ENCODE measurements at places on chromosomes 13 and 19. TPM values are rescaled to one million over a fixed set of nuclear protein-coding genes. Genes with fewer than 3 reads are reported as not detected.

The ZNF20 gene
- total RNA-seq = 2.6 TPM

The ZIK1 gene
- 0.38 TPM for total RNA-seq

DNA sequence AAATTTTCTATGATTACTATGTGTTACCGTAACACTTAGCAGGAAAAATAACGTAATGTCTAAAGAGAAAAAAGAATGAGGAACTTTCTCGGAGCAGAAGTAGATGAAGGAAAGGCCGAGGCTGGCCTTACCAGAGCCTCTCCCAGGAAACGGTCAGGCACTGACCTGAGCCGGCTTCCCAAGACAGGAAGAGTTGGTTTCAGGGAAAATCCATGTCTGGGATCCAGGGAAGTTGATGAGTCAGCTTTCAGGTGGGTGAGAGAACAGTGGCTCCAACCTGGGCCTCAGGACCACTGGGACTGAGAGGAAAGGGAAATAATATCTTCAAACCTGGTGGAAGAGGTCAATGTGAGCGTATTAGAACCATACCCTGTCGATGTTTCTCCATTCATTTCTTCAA, 93.3 kb upstream of the UBL3 start:
- H3K36me3 ChIP-seq = no peaks in the 10 kb centered on the region
- H3K4me1 ChIP-seq = peaks cover 2% of the 10 kb centered on the region
- H3K27me3 ChIP-seq = no peaks in the 10 kb centered on the region
- no peak overlapping the region for H3K27ac ChIP-seq
- H3K4me3 ChIP-seq = no peak overlapping the region

DNA sequence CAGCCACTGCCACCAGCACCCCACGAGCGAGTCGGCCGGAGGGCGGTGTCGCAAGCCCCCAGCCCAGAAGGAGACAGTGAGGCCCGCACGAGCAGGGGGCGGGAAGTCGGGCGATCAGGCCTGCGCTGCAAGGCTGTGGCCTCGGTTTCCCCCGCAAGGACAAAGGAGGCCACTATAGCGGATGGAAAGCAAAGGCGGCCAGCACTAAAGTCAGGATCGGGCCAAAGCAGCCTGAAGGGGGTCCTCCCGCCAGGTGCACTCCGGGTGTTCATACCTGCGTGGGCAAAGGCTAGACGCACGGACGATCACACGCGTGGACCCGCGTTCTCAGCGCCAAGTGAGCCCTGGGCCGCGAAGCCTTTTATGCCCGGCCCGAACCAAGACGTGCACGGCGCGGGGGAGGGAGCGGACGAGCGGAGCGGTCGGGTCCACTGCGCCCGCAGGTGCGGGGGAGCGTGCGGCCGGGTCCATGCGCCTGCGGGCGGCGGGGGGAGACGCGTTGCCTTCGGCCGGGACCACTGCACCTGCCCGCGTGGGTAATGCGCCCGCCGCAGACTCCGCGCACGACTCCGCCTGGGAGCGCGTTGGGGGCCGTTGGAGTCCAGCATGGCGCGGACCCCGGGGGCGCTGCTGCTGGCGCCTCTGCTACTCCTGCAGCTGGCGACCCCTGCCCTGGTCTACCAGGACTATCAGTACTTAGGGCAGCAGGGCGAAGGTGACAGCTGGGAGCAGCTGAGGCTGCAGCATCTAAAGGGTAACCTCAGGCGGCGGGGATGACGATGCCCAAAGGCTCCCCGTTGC, at the start of the genes PRDX2 and THSD8:
TSS of gene PRDX2 (minus strand) at position 335 of the 801 bp plus-strand sequence. CDS start 539 bp downstream, outside the sequence.
TSS of gene THSD8 (plus strand) at position 604 of the 801 bp plus-strand sequence. CDS start at position 607, 3 bp downstream.
- no peaks in the 10 kb centered on the region for H3K27me3 ChIP-seq
- H3K27ac ChIP-seq = peak within 1 kb of the TSS; percentile 85
- H3K36me3 ChIP-seq = no peaks in the 10 kb centered on the region
- H3K4me3 ChIP-seq = peak within 1 kb of the TSS; percentile 91
- H3K4me1 ChIP-seq = peaks cover 45% of the 10 kb centered on the region
- no peak for DNase-seq

DNA sequence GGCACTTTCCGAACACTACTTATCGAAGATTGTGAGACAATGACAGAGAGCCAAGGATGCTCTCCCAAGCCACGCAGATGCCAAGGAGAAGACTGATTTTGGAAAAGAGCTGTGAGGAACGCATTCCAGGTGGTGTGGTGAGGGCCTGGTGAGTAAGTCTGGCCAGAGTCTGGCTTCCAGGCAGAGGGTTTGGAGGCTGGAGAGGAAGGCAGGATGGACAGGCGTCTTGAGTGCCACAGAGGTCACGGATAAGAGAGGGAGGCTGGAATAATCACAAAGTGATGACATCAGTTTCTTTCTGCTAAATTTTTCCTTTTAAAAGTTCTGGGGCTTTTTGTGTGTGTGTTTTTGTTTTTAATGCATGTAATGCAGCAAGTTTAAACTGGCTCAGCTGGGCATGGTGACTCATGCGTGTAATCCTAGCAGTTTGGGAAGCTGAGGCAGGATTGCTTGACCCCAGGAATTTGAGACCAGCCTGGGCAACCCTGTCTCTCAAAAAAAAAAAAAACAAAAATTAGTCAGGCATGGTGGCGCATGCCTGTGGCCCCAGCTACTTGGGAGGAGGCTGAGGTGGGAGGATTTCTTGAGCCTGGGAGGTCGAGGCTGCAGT, 235.1 kb downstream of the NALCN start:
- no peaks in the 10 kb centered on the region for H3K36me3 ChIP-seq
- DNase-seq = no peak
- H3K27me3 ChIP-seq = no peaks in the 10 kb centered on the region
- no peaks in the 10 kb centered on the region for H3K4me1 ChIP-seq
- H3K4me3 ChIP-seq = no peak overlapping the region
- H3K27ac ChIP-seq = no peak overlapping the region

DNA sequence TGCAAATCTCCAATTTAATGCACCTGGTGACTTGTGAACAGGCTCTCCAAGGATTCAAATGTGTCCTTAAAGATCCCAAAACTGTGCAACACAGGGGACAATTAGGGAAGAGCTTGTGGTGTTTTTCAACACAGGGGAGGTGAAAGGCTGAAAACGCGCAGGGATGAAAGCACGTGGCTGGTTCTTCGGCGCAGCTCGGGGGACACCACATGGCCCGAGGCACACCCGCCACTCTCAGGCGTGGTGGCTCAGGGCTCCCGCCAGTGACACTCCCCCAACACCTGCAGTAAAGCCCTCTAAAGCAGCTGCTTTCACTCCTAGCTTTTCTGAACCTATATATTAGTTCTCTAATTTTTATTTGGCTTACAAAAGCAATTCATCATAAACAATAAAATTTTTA, 91.9 kb downstream of the SPACA7 start:
- DNase-seq = no peak
- no peaks in the 10 kb centered on the region for H3K36me3 ChIP-seq

DNA sequence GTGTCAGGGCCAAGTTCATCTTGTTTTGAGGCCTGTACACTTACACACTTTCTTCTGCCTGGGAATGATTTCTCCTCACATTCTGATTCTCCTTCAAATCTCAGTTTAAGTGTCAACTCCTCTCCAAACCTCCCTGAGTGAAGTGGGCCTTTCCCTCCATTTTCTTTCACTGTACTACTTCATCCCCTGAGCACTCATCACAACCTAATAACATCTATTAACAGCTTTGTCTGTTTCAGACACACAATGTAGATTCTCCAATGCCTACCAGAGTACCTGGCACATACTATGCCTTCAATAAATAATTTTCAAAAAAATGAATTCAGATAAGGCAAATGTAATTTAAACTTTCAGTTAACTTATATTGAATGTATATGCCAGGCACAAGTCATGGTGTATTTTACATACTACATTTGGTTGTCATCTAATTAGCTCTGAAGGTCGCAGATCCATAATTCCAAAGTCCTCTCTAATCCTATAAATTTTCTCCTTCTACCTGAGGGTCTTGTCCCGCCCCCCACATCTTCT, 357 bp upstream of the COG6 start:
- DNase-seq = no peak
- peak overlapping the region; percentile 63 for H3K4me3 ChIP-seq
- H3K27me3 ChIP-seq = no peaks in the 10 kb centered on the region
- H3K27ac ChIP-seq = peak overlapping the region; percentile 86
- H3K4me1 ChIP-seq = peaks cover 23% of the 10 kb centered on the region

- peaks cover 68% of the 10 kb centered on the region for H3K4me1 ChIP-seq
- peaks cover 27% of the 10 kb centered on the region for H3K27me3 ChIP-seq
- no peak for DNase-seq
- H3K4me3 ChIP-seq = no peak overlapping the region
Measured at GRCh38 chr19:14478113-14478545, 3.0 kb upstream of the PTGER1 start.

Data from esophagus squamous epithelium (tissue), 5 donors.